ENCODE measurements at places on chromosomes 1 and 21.

GRCh38 chr1:214296860-214297745 is 16.1 kb downstream of the SMYD2 start:
- no peak for DNase-seq

- DNase-seq = no peak
These were observed 59.8 kb downstream of the ITGB3BP start for GRCh38 chr1:63463248-63463647.

DNA sequence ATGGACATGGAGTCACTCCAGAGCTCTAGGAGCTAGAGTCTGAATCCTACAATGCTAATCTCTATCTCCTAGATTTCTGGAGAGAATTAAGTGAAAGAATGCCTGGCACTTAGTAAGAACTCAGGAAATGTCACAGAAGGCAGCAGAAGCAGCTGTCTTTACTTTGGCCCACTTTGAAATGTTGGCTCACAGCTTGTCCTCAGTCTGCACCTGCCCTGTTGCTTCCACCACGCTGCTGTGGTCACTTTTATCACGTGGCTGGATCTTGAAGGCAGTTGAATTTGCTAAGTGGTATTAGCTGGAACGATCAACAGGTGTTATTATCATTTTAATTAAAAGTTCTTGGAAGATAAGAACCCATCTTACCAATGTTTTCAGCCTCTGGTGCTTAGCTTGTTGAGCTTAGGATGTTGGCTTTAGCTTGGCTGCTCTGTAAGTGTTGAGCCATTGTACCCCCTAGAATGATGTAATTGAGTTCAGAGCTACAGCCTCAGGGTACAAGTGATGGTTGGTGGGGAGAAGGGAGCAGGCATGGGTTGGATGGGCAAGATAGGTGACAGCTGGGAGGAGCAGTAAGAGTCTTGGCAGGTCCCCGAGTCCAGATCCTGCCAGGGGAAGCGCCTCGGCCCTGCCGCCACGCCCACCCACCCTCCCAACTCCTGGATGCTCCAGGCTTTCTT is 41.9 kb upstream of the EPS8L3 start:
- DNase-seq = no peak

DNA sequence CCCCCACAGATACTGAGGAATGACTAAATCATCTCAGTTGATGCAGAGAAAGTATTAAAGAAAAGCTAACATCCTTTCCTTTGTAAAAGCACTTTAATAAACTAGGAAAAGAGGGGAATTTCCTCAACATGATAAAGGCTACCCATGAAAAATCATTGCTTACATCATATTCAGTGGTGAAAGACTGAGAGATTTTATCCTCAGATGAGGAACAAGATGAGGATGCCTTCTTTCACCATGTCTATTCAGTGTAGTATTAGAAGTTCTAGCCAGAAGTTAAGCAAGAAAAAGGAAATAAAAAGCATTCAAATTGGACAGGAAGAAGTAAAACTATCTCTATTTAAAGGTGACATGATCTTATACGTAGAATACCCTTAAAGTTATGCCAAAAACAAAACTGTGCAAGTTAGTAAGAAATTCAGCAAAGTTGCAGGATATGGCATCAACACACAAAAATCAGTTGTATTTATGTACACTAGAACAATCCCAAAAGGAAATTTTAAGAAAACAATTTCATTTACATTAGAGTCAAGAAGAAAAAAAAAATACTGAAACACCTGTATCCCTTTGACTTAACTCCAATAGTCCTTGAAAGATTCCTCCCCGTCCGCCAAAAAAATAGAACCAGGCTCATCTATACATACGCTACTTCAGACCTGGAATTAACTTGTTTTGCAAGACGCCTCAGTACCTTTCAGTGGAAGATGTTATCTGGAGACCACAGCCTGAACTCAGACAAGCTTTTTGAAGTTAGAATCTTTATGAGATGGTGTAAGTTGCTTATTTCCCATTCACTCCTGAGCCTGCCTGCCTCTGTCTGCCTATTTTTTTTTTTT is 17.5 kb downstream of the ZMYM4 start:
- DNase-seq = no peak

- no peak for DNase-seq
These were observed 51.4 kb upstream of the ACTRT2 start for GRCh38 chr1:2969845-2970291.

DNA sequence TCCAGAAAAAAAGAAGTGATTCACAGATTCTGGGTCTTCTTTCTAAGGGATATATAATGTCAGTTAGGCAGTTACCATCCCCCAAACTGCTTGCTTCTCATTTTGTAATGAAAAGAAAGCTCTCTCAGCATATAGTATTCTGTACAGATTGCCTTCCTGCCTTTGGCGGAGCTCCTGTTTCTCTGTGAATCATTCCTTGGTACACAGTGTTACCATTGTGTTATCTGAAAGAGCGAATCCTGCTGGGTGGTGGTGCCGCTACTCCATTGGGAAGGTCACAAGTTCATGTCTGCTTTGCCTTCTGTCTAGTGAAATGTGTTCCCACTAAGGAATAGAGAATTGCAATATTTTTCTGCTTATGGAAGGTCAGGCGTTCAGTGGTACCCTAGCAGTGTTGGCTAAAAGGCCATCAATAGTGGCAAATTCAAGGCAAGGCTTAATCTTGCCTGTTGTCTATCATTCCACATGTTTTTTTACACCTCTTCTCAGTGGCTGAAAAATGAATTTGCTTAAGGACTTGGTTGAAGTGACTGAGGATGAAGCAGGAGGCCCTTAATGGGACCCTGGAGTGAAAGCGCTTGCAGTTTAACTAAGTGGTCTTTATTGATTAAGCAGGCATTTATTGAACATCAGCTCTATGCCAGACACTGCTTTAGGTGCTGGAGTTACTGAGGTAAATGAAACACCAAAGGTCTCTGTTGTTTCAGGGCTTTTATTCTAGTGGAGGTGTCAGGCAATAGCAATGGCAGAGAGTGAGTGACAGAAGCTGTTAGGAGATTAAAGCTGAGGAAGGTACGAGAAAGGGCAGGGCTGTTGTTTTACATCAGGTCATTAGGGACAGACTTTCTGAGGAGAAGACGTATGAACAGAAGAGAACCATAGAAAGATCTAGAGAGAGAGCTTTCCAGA is 186.7 kb downstream of the PDE4B start:
- no peak for DNase-seq

DNA sequence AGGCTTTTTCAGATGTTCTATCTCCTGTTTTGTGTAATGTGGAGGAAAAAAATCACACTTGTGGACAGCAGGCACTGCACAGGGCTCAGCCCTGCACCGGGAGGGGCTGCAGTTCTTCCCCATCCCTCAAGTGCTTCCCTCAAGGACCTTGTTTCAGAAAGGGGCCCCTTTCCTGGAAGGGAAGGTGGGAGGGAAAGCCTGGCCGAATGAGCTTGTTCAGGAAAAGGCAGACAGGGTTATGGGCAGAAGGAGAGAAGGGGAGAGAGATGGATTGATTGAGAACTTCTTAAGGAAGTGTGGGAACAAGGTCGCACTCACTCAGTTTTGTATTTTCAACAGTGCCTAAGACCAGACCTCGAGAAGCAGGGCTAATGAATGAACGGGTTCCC is 41.2 kb downstream of the OLFML2B start:
- DNase-seq = no peak

DNA sequence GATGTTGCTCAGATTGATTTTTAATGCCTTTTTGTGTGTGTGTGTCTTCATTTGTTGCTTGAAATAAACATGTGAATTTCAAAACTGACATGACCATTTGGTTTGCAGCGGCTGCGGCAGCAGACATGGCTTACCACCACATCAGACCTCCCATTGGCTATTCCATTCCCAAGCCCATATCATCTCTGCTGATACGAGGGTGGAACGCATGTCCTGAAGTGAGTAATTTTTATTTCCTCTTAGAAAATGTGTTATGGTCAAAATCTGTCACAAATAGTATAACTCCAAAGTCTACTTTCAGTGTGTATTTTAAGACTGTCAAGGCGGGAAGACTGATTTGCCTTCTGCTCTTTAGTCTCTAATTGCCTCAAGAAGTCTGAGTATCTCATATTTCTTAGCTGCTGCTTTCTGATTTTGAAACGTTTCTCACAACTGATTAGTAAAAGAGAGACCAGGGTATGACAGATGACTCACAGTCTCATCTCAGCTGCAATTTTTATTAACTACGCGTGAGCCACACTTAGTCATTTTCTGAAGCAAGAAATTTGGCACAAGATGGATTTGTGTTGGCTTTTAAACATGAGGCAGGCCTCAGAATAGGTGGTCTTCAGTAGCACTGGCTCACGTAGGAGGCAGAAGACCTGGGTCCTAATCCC is 49.0 kb downstream of the LRRC53 start:
- no peak for DNase-seq

- DNase-seq = no peak
These were observed 14.8 kb upstream of the PSMA5 start for GRCh38 chr1:109441069-109441468.

DNA sequence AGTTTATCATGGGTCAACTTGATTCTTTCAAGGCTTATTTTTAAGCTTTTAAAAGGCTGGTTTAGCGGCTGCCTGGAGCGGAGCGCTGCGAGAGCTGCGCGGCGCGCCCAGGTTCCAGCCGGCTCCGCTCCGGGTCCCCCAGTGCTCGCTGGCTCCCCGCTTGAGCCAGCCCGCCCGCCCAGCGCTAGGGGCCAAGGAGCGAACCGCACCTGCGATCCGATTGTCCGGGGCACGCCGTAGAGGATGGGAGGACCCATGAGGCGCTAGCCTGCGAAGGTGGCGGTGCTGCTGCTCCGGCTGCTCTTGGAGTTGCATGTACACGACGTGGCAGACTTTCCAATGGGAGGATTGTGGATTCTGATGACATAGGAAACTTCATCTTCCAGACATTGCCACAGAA is 9.9 kb upstream of the CFHR4 start:
- no peak for DNase-seq

DNA sequence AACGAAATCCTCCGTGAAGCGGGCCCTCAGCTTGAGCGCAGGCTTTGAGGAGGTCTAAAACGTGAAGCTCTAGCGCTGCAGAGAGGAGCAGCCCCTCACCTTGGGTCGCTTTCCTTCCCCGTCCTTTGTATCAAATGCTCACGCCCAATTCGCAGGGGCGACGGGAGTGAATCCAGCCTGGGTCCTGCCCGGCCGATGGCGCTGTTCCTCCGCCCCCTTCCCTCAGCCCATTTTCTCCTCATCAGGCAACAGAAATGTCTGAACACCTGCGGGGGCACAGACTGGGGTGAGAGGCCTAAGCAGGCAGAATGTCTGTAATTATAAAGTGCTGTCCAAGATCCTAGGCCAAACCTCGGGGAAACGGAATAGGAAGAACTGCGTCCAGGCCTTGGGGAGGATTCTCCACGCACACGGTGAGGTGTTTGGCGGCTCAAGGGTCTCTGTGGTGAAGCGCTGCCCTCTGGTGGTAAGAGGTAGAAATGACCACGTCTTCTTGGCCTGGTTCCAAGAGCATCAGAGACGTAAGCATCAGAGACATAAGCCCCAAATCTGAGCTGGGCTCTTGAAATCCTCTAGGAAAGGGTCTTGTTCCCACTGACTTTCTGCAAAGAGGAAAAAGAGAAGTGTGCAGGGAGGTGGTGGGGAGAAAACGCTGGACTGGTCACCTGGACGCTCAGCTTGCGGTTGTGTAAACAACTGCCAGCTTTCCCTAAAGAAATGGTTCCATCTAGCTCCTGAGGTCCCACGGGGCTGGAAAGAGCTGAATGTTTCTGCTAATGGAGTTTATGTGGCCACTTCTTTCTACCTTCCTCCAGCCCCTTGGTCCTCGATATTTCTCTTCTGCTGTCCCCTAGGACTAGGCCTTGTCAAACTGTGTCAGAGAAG is 92.1 kb upstream of the CD53 start:
- peak; percentile 51 for DNase-seq

DNA sequence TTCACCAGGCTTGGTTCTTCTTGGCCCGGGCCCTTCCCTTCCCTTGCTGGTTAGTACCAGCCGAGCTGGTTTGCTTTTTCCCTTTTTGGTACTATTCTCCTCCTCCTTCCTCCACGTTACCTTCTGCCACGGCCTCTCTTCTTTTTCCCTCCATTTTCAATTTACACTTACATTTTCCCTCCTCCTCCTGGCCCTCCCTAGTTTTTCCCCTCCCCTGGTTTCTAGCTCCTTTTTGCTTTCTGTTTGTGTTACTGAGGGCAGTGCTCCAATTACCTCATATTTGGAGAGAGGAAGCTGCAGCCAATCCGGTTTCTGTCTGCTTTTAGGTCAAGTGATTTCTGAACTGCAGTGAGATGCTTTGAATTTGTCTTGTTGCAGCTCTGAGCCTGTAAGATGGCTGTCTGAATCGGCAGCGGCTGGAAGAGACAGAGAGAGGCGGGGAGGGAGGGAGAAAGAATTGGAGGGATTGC is 63.7 kb downstream of the MACF1 start:
- DNase-seq = no peak

- no peak for DNase-seq
These were observed 189.0 kb upstream of the RUNX1 start for GRCh38 chr21:35238119-35238518.

GRCh38 chr1:10832703-10833102 is 36.3 kb upstream of the CASZ1 start:
- no peak for DNase-seq

GRCh38 chr1:36034692-36035091 is 49.2 kb upstream of the TEKT2 start:
- no peak for DNase-seq

- no peak for DNase-seq
These were observed 41.8 kb downstream of the SGIP1 start for GRCh38 chr1:66575739-66576138.

- no peak for DNase-seq
These were observed 3.9 kb upstream of the FNDC10 start for GRCh38 chr1:1603671-1604373.

GRCh38 chr1:94100785-94101612 is 19.9 kb downstream of the ABCA4 start:
- DNase-seq = no peak

- no peak for DNase-seq
These were observed 160.4 kb downstream of the TTLL7 start for GRCh38 chr1:83838573-83838972.

DNA sequence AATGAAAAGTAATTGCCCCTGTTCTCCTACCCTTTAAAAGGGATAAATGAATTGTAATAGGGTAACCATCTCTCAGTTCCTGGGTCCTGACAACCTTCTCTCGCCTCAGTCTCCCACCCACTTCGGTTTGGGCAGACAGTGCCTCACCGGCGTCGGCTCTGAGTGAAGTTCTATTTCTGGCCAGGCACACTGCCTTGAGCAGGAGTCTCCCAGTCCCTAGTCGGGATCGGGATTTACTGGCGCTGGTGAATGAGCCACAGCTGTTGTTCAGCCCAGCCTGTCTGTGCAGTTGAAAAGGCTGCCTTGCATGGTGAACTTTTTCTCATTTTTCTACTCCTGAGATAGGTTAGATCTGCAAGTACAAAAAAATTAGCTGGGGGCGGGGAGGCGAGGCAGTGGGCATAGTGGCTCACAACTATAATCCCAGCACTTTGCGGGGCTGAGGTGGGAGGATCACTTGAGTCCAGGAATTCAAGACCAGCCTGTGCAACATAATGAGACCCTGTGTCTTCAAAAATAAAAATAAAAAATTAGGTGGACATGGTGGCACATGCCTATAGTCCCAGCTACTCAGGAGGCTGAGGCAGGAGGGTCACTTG is 7.4 kb downstream of the PLEKHM2 start:
- no peak for DNase-seq

Data from activated CD8-positive, alpha-beta memory T cell treated with anti-CD3 and anti-CD28 coated beads for 4 hours (primary cell).